Stimulated activated CD4-positive, alpha-beta T cell treated with anti-CD3 and anti-CD28 coated beads, Interleukin-15, amount 100 ng/mL, for 24 hours (primary cell): ENCODE measurements at places on chromosomes 11 and 22.

DNA sequence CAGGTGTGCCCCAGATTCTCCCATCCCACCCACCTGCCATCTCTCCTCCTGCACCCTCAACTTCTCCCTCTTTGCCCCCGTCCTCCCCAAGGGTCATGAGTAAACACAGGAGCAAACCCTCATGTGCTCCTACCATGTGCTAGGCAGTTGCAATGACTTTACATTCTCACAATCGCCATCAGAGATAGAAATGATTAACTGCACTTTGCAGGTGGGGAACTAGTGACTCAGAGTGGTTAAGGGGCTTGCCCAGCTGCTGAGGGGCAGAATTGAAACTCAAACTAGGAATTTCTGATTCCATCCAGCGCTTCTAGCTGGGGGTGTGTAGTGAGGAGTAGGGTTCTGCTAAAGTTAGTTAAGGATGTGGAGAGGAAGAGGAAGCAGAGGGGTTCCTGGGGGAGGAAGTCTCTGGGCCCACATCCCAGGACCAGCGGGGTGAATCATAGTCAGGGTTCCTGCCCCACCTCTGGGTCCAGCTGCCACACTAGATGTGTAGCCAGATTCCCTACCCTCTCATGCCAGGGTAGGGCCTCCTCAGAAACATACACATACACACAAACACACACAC, 16.0 kb upstream of the PRG2 start:
- peak; percentile 69 for DNase-seq

GRCh38 chr11:7668464-7668863, 4.8 kb downstream of the CYB5R2 start:
- no peak for DNase-seq

GRCh38 chr11:17230867-17231851, 23.4 kb upstream of the PIK3C2A start:
- DNase-seq = peak; percentile 62

- DNase-seq = no peak
Measured at GRCh38 chr11:111207213-111207612, 38.3 kb upstream of the POU2AF2 start.

DNA sequence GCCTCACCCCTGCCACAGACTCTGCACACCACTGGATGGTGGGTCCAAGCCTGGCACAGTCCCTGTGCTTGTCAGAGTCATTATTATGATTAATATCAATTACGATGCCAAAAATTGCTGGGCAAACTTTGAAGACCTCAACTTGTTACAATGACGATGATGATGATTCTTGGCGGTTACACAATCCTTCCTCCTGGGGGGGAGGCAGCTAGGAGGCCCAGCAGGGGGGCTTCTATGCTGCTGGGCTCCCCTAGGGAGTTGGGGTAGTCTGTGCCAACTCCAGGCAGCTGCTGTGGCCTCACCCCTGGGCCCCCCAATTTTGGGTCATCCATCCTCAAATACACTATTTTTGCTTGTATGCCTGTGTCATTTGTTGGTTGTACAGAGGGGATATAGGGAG, 12.0 kb downstream of the SLC35E4 start:
- no peak for DNase-seq

DNA sequence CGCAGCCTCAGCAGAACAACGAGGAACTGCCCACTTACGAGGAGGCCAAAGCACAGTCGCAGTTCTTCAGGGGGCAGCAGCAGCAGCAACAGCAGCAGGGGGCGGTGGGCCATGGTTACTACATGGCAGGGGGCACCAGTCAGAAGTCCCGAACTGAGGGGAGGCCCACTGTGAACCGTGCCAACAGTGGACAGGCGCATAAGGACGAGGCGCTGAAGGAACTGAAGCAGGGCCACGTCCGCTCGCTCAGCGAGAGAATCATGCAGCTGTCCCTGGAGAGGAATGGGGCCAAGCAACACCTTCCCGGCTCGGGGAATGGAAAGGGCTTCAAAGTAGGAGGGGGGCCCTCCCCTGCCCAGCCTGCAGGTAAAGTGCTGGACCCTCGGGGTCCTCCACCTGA, 31.6 kb downstream of the AMOTL1 start:
- no peak for DNase-seq

DNA sequence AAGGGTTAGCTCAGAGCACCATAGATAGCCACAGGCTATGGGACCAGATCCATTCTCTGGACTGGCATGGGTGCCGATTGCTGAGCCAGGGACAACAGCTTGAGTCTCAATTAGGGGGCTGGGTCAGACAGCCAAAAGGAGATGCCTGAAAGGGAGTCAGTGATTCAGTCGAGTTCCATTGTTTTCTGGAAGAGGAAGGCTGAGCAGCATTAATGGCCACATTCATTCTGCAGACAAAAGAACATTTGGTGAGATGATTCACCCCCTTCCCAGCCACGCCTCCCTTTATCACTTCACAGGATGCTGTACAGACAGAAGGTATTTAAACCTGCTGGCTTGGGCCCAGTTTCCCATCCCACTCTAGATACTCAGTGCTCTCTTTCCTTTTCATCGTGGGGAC, 131.9 kb downstream of the ADAMTS15 start:
- DNase-seq = no peak

DNA sequence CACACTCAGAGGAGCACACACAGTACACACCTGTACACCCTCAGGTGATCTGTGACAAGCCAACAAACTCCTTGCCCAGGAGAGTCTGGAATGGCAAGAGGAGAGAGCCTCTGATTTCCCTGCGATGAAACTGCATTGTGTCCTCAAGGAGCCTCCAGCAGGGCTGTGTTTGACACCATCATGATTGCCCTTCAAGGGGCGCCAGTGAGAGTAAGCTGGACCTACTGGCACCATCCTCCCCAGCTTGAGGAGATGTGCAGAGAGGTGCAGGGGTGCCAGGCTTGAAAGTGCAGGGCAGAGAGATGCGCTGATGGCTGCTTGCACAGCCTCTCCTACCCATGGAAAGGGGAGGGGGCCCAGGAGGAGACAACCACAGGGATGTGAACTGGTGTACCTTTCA, 188.8 kb upstream of the CADM1 start:
- no peak for DNase-seq

DNA sequence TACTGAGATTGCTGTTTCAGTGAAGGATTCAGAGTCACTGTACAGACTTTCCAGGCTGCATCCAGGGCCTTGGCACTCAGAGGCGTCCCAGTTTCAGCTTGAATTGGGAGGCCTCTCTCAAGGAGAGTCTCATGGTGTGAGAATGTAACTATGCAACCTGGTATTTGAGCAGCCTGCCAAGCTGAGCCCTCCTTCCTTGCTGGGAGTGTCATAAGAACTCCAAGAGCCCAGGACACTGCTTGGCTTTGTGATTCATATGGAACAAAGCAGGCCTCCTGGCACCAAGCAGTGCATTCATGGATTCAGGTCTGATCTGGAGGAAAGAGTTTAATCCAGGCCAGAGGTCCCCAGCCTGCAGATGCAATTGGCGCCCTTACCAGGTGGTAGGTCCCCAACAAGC, 171.7 kb downstream of the DBX1 start:
- DNase-seq = no peak

DNA sequence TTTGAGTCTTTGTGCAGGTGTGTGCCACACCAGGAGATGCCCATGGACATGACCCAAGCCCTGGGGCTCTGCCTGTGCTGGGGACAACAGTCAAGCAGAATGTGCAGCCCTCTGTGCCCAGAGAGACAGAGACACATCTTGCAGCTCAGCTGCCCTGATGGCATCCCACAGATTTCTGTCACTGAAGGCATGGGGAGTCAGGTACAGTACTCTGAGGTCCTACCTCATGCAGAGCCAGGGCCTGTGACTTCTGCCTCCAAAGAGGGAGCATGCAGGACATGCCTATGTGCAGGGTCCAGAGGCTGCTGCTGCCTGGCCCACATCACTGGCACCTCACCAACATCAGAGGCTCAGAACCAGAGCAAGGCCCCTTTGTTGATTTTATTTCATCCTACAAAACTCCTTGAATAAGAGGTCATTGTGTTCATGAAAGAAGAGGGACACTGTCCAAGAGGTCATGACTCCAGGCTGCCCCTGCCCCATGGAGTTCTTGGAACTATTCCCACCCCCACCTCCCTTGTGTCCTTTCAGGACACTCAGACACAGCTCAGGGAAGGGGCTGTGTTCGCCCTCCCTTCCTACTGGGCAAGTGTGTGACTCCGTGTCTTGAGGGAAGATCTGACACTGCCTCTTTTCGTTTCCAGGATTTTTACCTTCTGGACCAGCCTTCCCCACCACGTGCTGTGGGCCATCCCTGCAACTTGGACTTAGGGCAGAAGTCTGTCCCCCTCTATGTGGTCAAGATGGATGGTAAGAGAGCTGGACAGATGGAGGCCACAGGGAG, 62.3 kb downstream of the BTG4 start:
- no peak for DNase-seq
